ENCODE measurements at places on chromosomes 3 and 15. TPM values are rescaled to one million over a fixed set of nuclear protein-coding genes. Genes with fewer than 3 reads are reported as not detected.
A peak's percentile ranks its signal among the peaks of the same experiment; 100 is the strongest.

GRCh38 chr15:34594361-34594760, 10.9 kb upstream of the GOLGA8B start:
- H3K27ac ChIP-seq = no peak overlapping the region
- no peak for DNase-seq
- peaks cover 43% of the 10 kb centered on the region for H3K27me3 ChIP-seq
- no peaks in the 10 kb centered on the region for H3K36me3 ChIP-seq
- H3K4me1 ChIP-seq = no peaks in the 10 kb centered on the region

ADAMTS7 gene
- 0.14 TPM for total RNA-seq

DNA sequence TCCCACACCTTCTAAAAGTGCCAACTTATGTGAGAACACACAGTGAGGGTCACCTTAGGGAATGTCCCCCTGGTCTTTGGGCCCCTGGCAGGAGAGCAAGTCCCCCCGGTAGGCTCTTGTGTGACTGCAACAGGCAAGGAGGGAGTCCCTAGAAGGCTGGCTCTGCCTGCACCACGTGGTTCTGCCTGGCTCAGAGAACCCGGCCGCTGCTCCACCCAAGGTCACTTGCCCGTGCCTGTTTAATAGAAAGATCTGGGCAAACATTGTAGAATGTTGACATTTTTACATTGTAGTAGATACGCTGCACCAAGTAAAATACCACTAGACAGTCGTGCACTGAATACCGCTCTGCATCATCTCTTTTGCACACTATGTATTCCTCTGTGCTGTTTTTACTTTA, 21.9 kb downstream of the GABRA5 start:
- H3K36me3 ChIP-seq = no peaks in the 10 kb centered on the region
- peaks cover 2% of the 10 kb centered on the region for H3K27me3 ChIP-seq
- H3K4me1 ChIP-seq = no peaks in the 10 kb centered on the region
- no peak for DNase-seq

DNA sequence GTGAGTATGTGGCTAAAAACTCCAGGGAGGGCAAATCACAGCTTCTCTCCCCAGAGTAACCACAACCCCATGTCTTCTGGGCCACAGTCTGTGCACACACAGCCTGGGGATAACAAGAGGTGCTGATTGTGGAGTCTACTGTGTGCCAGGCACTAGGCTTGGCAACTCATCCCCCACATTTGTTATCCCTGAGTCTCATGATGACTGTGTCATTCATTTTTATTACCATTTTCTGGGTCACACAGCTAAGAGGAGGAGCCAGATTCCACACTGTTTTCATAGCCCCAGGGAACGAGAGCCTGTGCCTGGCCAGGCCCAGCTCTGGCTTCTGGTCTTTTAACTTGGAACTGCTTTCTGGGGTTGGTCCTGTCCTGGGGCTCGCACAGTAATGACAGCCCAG, 34.5 kb downstream of the ESYT3 start:
- peaks cover 14% of the 10 kb centered on the region for H3K27me3 ChIP-seq
- DNase-seq = no peak
- H3K36me3 ChIP-seq = no peaks in the 10 kb centered on the region

TTLL13 gene
- 0.47 TPM for total RNA-seq

P2RY1 gene
- total RNA-seq = 0.25 TPM

GRCh38 chr15:62593681-62594399, 428.8 kb upstream of the C2CD4B start:
- no peak for DNase-seq
- H3K36me3 ChIP-seq = no peaks in the 10 kb centered on the region
- H3K27ac ChIP-seq = no peak overlapping the region
- H3K4me1 ChIP-seq = no peaks in the 10 kb centered on the region
- no peak overlapping the region for H3K4me3 ChIP-seq
- peaks cover 14% of the 10 kb centered on the region for H3K27me3 ChIP-seq

- H3K36me3 ChIP-seq = no peaks in the 10 kb centered on the region
- peaks cover 29% of the 10 kb centered on the region for H3K27me3 ChIP-seq
- DNase-seq = no peak
- H3K27ac ChIP-seq = no peak overlapping the region
Observed at GRCh38 chr15:41561777-41562145, 2.7 kb downstream of the TYRO3 start.

GRCh38 chr3:196013587-196014487, 68.1 kb downstream of the TFRC start:
- peaks cover 37% of the 10 kb centered on the region for H3K27me3 ChIP-seq
- no peaks in the 10 kb centered on the region for H3K36me3 ChIP-seq
- H3K4me1 ChIP-seq = peaks cover 2% of the 10 kb centered on the region
- no peak for DNase-seq
- no peak overlapping the region for H3K27ac ChIP-seq
- no peak overlapping the region for H3K4me3 ChIP-seq

SEMA5B gene
- 0.28 TPM for total RNA-seq

GRCh38 chr3:24678421-24678865, 183.8 kb upstream of the THRB start:
- H3K27ac ChIP-seq = peak overlapping the region; percentile 31
- peak overlapping the region; percentile 73 for H3K4me3 ChIP-seq
- DNase-seq = no peak

DNA sequence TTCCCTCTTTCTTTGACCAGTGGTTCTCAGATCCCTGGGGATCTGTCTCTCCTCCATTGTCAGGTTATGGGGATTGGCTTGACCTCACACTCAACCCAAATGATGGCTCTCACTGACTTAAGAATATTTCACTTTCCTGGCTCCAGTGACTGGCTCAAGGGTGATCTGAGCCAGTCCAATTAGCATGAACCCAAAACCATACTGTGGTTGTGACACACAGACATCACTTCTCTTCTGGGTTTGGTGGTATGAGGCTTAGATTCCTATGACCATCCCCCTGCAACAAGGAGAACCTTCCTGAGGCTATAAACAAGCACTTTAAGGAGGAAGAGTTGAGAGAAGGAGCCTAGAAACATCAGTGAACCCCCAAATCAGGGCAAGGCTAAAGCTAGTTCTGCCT, 85.8 kb downstream of the KCNAB1 start:
- peaks cover 4% of the 10 kb centered on the region for H3K27me3 ChIP-seq
- no peak overlapping the region for H3K27ac ChIP-seq
- no peaks in the 10 kb centered on the region for H3K36me3 ChIP-seq
- no peak overlapping the region for H3K4me3 ChIP-seq
- peaks cover 3% of the 10 kb centered on the region for H3K4me1 ChIP-seq
- no peak for DNase-seq

ADAMTS9 gene
- not detected for total RNA-seq

CISH gene
- 400 TPM for total RNA-seq

TMC3 gene
- total RNA-seq = not detected

DNA sequence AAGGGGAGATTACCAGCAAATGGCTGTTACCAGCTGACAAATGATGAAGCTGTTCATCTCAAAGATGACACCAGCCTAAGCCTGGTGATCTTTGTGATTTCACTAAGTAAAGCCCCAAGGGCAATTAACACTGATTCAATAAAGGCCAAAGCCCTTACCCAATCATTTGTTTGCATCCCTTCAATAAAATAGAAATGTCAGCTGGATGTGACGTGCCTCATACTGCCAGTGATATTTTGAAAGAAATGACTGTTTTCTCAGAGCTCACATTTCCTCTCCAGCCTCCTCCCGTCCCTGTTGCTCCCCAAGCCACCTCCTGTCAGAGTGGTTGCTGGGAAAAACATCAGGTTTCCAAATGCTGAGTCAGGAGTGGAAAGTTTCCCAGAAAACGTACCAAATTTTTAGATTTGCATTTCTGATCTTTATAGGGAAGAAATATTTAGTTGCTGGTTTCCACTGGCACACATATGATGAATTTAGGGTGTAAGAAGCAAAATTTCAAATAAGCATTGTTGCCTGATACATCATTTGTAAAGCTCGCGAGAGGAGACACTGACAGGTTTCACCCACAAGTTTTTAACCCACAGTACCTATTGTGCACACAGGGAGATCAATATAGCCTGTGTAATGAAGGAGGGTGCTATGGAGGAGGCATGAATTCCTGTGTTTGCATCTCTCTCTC, 21.0 kb downstream of the C2CD4A start:
- no peaks in the 10 kb centered on the region for H3K4me1 ChIP-seq
- H3K27ac ChIP-seq = no peak overlapping the region
- peaks cover 2% of the 10 kb centered on the region for H3K36me3 ChIP-seq
- H3K4me3 ChIP-seq = no peak overlapping the region
- DNase-seq = no peak

DNA sequence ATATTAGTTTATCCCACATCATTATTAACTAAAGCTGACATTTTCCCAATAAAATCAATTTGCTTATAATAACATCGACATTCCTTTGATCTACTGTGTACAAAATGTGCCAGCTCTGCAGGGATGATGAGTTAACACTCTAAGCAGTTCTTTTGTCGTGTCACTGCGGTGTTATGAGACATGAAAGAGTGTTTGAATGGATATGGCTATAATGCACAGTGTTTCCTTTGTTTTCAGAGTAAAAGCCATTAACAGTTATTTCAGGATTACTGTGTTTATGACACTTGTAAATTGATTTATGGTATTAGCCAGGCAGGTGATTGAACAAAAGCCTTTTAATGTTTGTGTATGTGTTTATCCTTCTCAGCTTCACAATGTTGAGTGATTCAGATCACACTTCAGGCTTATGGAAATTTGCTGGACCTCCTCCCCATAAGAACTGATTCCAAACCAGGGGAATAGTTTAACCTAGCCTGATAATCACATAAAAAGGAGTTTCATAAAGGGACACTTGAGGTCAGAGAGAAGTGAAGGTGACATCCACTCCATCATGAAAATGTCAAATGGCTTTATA, 115.7 kb downstream of the CHL1 start:
- H3K4me1 ChIP-seq = no peaks in the 10 kb centered on the region
- no peak overlapping the region for H3K4me3 ChIP-seq
- no peak for DNase-seq

GRCh38 chr15:38227941-38228340, 24.7 kb upstream of the SPRED1 start:
- H3K4me3 ChIP-seq = no peak overlapping the region
- H3K27me3 ChIP-seq = peaks cover 8% of the 10 kb centered on the region
- no peak overlapping the region for H3K27ac ChIP-seq
- H3K4me1 ChIP-seq = no peaks in the 10 kb centered on the region
- no peak for DNase-seq

- DNase-seq = no peak
- H3K4me1 ChIP-seq = peaks cover 1% of the 10 kb centered on the region
- no peak overlapping the region for H3K4me3 ChIP-seq
- peaks cover 33% of the 10 kb centered on the region for H3K36me3 ChIP-seq
- H3K27ac ChIP-seq = no peak overlapping the region
- no peaks in the 10 kb centered on the region for H3K27me3 ChIP-seq
Observed at GRCh38 chr3:47444103-47444502, 31.6 kb downstream of the SCAP start.

- no peaks in the 10 kb centered on the region for H3K4me1 ChIP-seq
- no peak overlapping the region for H3K4me3 ChIP-seq
- no peak overlapping the region for H3K27ac ChIP-seq
- H3K36me3 ChIP-seq = no peaks in the 10 kb centered on the region
- DNase-seq = no peak
Observed at GRCh38 chr15:25609371-25609770, 170.5 kb upstream of the UBE3A start.

DNA sequence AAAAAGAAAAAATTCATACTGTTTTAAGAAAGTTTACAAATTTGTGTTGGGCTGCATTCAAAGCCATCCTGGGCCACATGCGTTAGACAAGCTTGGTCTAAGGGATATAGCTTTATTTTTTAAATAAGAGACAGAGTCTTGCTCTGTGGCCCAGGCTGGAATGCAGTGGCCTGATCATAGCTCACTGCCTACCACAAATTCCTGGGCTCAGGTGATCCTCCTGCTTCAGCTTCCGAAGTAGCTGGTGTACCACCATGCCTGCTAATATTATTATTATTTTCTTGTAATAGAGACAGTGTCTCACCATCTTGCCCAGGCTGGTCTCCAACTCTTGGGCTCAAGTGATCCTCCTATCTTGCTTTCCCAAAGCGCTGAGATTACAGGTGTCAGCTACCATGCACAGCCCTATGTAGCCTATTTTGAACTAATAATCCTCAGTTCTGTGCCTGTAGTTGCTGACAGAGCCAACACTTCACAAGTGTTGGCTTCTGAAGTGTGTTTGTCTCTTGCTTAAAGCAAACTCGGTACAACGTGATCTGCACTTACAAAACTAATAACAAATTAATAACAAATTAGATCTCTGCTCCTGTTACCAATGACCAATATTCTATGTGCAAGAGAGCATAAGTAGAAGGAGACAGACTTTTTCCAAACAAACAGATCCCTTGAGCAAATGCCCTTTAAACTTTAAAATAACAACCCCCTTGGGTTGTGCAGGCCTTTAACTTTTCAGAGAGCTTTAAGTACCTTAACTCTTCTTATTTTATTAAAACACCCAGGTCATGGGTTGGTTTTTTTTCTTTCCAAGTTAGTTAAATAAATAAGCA, 135.2 kb downstream of the VGLL4 start:
- no peak overlapping the region for H3K27ac ChIP-seq
- peaks cover 2% of the 10 kb centered on the region for H3K36me3 ChIP-seq
- peaks cover 1% of the 10 kb centered on the region for H3K4me1 ChIP-seq
- H3K4me3 ChIP-seq = no peak overlapping the region

- peaks cover 21% of the 10 kb centered on the region for H3K36me3 ChIP-seq
- no peak for DNase-seq
- no peaks in the 10 kb centered on the region for H3K27me3 ChIP-seq
- H3K4me3 ChIP-seq = peak overlapping the region; percentile 46
- H3K27ac ChIP-seq = peak overlapping the region; percentile 80
- H3K4me1 ChIP-seq = peaks cover 32% of the 10 kb centered on the region
Observed at GRCh38 chr3:69212411-69213160, 90.2 kb upstream of the LMOD3 start.

DNA sequence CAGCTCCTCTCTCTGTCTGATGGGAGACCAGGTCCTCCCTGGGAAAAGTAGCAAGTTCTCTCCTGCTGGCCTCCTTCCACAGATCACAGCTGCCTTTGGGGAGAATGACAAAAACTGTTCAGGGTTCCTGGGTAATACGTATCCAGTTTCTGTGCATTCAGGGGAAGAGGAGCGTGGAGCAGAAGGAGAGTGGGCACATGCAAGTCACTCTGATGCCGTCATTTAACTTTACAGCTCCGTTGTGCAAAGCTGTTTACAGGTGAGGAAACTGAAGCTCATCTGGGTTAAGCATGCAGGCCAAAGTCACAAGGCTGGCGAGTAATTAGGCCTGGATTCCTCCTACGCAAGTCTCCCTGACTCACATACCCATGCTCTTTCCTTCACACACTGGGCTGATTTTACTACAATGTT, 7.5 kb upstream of the TM4SF1 start:
- peaks cover 3% of the 10 kb centered on the region for H3K4me1 ChIP-seq
- H3K4me3 ChIP-seq = no peak overlapping the region
- no peaks in the 10 kb centered on the region for H3K36me3 ChIP-seq
- no peak for DNase-seq

All from activated naive CD8-positive, alpha-beta T cell treated with anti-CD3 and anti-CD28 coated beads, Interleukin-2, amount 10 ng/mL, durations not matched to agents 7 days and 5 days (primary cell).